ENCODE measurements at places on chromosomes 1 and 21.
A peak's percentile ranks its signal among the peaks of the same experiment; 100 is the strongest.

DNA sequence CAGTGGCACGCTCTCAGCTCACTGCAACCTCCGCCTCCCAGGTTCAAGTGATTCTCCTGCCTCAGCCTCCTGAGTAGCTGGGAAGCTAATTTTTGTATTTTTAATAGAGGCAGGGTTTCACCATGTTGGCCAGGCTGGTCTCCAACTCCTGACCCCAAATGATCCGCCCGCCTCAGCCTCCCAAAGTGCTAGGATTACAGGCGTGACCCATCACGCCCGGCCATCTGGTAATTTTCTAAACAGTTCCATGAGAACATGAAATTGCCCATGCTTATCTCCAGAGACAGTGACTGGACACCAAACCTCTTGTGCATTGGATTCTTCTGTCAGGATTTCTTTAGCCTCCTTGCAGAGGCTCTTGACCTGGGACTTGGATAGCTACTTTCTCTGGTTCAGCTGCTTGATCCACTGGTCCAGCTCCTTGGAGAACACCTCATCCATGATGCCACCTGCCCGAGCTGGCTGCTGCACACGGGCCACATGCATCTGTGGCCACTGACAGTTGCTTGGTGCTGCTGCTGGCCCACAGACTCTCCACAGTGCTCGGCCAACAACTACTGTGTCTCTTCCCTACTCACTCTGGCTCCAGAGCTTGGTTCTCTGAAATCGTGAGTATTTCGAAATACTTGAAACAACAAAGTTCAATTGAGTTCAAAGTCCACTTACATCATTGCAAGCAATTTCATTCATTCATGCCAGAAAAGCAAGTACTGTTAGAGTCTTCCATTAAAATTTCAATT, 40.0 kb upstream of the CTPS1 start:
- no peak for DNase-seq
- no peak overlapping the region for H3K4me3 ChIP-seq
- no peaks in the 10 kb centered on the region for H3K36me3 ChIP-seq
- peaks cover 10% of the 10 kb centered on the region for H3K4me1 ChIP-seq
- H3K27ac ChIP-seq = peak overlapping the region; percentile 7
- H3K27me3 ChIP-seq = no peaks in the 10 kb centered on the region

- no peaks in the 10 kb centered on the region for H3K27me3 ChIP-seq
- no peak overlapping the region for H3K27ac ChIP-seq
- no peak for DNase-seq
- H3K4me1 ChIP-seq = no peaks in the 10 kb centered on the region
- H3K36me3 ChIP-seq = no peaks in the 10 kb centered on the region
Measured at GRCh38 chr1:95388031-95388430, 154.0 kb downstream of the RWDD3 start.

DNA sequence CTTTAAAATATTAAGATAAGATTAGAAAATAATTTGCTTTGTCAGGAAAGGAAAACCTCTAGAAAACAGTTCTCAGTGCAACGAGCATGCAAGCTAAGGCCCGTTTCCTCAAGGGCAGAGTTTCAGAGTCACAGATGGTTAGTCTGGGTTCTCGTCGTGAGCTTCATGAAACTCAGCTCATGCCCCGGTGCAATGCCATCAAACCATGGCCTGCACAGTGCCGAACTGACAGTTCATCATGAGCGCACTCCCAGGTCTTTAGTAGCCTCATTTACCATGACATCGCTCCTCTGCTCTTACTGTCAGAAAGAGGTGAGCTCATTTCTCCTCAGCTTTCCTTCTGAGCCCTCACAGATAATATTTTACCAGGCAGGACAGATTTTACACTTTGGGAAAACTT, 319.2 kb downstream of the NTNG1 start:
- no peak overlapping the region for H3K4me3 ChIP-seq
- no peaks in the 10 kb centered on the region for H3K36me3 ChIP-seq

DNA sequence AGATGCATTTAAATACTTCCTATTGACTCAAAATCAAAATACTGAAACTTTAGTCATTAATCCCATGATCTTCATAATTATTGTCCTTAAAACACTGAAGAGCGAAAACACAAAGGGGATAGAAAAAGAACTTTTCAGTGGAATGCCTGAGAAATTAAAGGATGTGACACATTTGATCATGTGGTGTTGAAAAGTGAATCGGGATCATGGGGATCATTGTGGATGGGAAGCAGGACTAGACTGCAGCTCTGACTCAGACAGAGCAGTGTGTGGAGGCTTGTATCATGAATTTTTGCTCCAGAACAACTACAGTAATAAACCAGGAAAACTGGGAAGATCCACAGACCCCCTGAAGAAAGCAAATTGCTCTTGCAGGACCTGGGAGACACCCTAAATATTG, 161.1 kb upstream of the CXADR start:
- H3K36me3 ChIP-seq = no peaks in the 10 kb centered on the region
- H3K4me3 ChIP-seq = no peak overlapping the region
- H3K27me3 ChIP-seq = no peaks in the 10 kb centered on the region

DNA sequence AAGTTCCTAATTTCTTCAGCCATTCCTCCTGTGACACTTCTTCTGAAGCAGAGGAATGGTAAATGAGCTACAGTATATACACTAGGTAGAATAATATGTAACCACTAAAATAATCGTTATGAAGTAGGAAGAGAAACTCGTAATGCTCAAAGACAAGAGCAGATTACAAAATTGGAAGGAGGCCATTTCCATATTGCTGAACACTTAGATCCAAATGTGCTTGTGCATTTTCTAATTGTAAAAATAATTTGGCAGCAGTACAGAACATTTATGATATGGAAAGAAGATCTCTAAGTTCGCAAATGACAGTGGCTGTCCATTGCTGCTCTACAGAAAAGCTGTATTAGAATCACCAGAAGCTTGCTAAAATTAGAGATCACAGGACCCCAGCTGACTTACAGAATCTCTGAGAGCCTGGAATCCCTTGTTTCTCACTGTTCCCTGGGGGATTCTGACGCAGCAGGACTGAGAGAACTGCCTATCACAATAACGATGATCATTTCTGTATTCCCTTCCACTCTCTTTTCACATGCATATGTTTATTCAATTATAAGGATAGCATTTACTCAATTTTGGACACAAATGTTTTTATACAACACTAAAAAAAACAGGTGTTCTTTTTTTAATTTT, 242.1 kb downstream of the OMA1 start:
- no peak overlapping the region for H3K4me3 ChIP-seq
- no peak for DNase-seq
- H3K4me1 ChIP-seq = no peaks in the 10 kb centered on the region
- no peaks in the 10 kb centered on the region for H3K36me3 ChIP-seq

- no peak for DNase-seq
- H3K4me1 ChIP-seq = no peaks in the 10 kb centered on the region
- peaks cover 68% of the 10 kb centered on the region for H3K27me3 ChIP-seq
- H3K4me3 ChIP-seq = no peak overlapping the region
Measured at GRCh38 chr1:34918977-34919561, 10.4 kb downstream of the DLGAP3 start.

GRCh38 chr21:25323356-25323949, 283.8 kb downstream of the MRPL39 start:
- no peak for DNase-seq
- H3K27ac ChIP-seq = no peak overlapping the region
- H3K27me3 ChIP-seq = no peaks in the 10 kb centered on the region
- H3K4me3 ChIP-seq = no peak overlapping the region
- H3K4me1 ChIP-seq = no peaks in the 10 kb centered on the region

DNA sequence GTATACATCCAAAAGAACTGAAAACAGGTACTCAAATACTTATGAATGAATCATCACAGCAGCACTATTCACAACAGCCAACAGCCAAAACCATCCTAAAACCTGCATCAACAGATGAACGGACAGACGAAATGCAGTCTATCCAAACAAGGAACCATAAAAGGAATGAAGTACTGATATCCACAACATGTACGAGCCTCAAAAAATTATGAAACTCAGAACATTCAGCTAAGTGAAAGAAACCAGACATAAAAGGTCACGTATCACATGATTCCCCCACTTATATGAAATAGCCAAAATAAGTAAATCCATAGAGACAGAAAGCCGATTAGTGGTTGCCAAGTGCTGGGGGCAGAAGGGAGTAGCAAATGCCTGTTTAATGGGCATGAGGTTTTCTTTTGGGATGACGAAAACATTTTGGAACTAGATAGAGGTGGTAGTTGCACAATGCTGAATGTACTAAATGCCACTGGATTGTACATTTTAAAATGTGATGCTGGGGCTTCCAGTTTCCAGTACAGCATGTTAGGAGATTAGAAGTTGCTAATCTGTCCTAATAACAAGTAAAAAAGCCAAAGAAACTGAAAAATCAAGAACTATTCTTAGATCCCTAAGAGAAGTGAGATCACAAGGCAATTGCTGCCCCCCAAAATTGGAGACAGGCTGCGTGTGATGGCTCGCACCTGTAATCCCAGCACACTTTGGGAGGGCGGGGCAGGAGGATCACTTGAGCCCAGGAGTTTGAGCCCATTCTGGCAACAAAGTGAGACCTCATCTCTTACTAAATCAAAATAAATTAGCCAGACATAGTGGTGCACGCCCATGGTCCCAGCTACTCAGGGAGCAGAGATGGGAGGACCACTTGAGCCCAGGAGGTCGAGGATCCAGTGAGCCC, 25.3 kb downstream of the CLSTN1 start:
- H3K27me3 ChIP-seq = no peaks in the 10 kb centered on the region
- peak overlapping the region; percentile 26 for H3K4me3 ChIP-seq
- no peak for DNase-seq
- no peaks in the 10 kb centered on the region for H3K36me3 ChIP-seq
- peak overlapping the region; percentile 58 for H3K27ac ChIP-seq

DNA sequence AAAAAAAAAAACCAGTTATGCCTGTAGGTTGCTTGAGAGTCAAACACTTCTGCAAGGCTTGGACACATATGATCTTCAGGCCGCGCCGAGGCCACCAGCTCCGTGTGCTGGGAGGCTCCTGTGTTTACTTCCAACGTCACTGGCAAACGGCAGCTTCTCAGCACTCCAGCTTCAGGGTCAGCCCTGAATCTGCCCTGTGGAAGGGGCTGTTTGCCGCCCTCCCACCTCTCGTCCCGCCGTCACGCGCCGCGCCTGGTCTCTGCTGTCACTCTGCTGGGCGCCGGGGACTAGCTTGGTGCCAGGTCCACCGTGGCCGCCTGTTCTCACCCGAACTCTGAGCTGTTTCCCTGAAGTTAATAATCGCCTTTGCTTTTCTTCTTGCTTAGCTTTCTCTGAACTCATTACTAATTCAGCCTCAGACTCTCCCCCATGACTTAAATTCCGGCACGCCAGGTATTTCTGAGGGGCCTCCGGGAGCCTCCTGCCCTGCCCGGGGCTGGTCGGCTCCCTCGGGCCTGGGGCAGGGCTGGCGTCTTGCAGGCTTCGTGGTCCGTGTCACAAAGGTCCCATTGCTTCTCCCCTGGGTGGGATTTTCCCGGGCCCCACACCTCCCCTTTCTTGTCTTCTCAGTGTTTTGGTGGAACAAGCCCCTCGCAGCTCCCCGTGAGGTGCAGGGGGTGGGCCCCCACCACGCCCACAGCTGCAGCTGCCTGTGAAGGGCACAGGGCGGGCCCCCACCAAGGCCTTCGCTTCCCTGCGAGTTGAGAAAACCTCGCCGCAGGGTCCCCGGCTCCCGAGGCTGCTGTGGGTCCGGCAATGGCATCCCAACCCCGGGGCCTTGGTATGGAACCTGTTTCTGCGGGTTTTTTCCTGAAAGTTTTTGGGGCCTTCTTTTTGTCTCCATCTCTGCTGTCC, 14.6 kb upstream of the C1orf159 start:
- no peaks in the 10 kb centered on the region for H3K27me3 ChIP-seq
- no peak overlapping the region for H3K4me3 ChIP-seq
- no peak for DNase-seq
- no peaks in the 10 kb centered on the region for H3K36me3 ChIP-seq

DNA sequence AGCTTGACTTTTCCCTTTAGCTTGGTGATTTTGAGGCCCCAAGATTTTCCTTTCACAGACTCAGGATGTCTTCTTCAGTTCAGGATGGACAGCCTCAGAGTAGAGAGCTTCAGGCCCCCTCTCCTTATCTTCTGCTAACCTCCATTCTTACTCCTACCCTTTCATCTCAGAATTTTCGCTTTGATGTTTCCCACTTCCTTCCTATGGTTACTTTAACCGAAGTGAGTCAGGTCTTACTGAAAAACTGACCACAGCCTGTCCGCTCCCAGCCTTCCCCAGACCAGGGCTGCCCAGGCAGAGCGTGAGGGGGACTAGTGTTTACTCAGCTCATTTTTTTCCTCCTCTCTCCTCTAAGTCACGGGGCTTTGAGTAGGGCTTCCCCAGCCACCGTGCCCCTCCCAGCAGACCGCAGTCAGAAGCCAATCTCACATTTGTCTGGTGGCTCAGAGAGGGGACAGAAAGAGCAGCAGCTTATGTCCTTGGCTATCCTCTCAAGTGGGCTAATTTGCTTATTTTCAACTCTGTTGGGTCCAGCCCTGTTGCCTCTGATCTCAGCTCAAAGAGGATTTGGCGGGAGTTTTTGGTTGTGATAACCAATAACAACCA, 4.2 kb upstream of the IL19 start:
- no peaks in the 10 kb centered on the region for H3K4me1 ChIP-seq
- no peaks in the 10 kb centered on the region for H3K27me3 ChIP-seq
- no peak overlapping the region for H3K27ac ChIP-seq
- DNase-seq = no peak

GRCh38 chr1:157431751-157432150, 120.6 kb downstream of the FCRL5 start:
- DNase-seq = no peak
- no peak overlapping the region for H3K27ac ChIP-seq
- H3K36me3 ChIP-seq = no peaks in the 10 kb centered on the region
- no peaks in the 10 kb centered on the region for H3K4me1 ChIP-seq
- H3K27me3 ChIP-seq = no peaks in the 10 kb centered on the region
- no peak overlapping the region for H3K4me3 ChIP-seq

- H3K27ac ChIP-seq = no peak overlapping the region
- peaks cover 29% of the 10 kb centered on the region for H3K36me3 ChIP-seq
- H3K4me3 ChIP-seq = peak overlapping the region; percentile 73
- H3K27me3 ChIP-seq = no peaks in the 10 kb centered on the region
- no peak for DNase-seq
- peaks cover 52% of the 10 kb centered on the region for H3K4me1 ChIP-seq
Measured at GRCh38 chr1:155932487-155932886, 1.7 kb downstream of the KHDC4 start.

- no peak overlapping the region for H3K27ac ChIP-seq
- no peak for DNase-seq
- H3K4me1 ChIP-seq = no peaks in the 10 kb centered on the region
Measured at GRCh38 chr1:18881642-18882431, 20.5 kb downstream of the ALDH4A1 start.

DNA sequence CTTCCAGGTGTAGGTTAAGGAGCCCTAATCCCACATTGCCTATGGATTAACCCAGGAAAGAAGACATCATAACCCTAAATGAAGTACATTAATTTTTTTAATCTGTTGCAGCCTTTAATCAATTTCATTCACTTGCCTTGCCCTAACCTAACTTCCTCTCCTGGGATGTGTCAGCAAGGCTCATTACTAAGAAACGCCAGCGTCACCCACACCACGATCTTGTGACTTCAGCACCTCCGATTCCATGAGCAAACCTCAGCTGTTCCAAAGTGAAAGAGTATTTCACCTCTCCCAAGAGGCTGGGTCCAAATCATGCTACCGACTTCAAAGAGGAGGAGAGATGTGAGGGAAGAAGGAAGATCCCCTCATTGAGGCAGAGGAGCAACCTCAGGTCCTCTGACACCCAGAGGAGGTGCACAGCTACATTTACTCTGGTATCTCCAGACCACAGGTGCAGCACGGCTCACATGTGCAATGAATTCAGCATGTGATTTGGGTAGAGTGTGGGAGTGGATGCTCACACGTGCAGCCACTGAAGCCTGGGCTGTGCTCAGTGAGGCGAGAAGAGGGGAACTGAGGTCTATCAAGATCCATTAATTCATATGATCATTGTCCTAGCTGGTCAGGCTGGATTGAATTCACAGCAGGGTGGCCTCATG, 134.1 kb downstream of the SLC30A10 start:
- H3K4me1 ChIP-seq = peaks cover 9% of the 10 kb centered on the region
- no peak overlapping the region for H3K4me3 ChIP-seq
- H3K36me3 ChIP-seq = no peaks in the 10 kb centered on the region
- DNase-seq = peak; percentile 82
- H3K27ac ChIP-seq = no peak overlapping the region
- no peaks in the 10 kb centered on the region for H3K27me3 ChIP-seq
